ENCODE measurements at places on chromosomes 7 and 10.

GRCh38 chr7:76383089-76383944 lies 24.5 kb upstream of the YWHAG start:
- no peak for DNase-seq

DNA sequence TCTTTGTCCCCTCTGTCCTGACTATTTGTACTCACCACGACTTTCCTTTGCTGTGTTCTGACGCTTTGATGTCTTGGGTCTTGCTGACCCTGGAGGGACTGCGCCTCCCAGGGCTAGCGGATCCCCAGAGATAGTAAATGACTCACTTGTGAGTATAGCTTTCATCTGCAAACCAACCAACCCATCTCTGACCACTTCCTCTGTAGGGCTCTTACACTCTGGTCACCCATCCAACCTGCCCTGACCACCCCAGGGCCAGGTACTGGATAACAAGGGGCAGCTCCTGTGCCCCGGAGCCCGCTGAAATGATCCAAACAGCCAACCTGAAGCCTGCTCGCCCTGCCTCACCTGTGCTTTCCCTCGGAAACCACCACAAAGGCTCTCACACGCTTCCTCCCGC lies 125.2 kb upstream of the CARD11 start:
- no peak for DNase-seq

- DNase-seq: peak; percentile 92
Measured at GRCh38 chr10:73413528-73414229, at the start of gene ANXA7. Gene ANXA7 (minus strand): TSS chr10:73414058. CDS start chr10:73400856, 13,202 bp downstream.

DNA sequence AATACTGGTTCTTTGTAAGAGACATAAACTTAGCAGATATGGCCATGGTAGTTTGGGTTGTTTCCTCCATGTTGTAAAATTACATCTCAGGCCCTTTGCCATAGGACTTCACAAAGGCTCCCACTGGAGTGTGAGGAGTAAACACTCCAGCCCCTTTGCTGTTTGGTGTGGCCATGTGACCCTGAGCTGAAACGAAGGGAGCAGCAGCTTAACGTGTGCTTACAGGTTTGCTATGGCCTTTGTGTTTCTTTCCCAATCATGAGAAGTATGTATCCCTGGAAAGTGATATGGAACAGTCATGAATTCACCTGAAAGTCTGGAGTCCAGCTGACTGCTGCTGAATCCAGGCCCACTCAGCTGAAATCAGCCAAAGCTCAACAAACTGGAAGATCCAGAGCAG lies 23.8 kb upstream of the SFTPA1 start:
- no peak for DNase-seq

GRCh38 chr7:73932364-73932763 lies 71.4 kb downstream of the TMEM270 start:
- DNase-seq: no peak

DNA sequence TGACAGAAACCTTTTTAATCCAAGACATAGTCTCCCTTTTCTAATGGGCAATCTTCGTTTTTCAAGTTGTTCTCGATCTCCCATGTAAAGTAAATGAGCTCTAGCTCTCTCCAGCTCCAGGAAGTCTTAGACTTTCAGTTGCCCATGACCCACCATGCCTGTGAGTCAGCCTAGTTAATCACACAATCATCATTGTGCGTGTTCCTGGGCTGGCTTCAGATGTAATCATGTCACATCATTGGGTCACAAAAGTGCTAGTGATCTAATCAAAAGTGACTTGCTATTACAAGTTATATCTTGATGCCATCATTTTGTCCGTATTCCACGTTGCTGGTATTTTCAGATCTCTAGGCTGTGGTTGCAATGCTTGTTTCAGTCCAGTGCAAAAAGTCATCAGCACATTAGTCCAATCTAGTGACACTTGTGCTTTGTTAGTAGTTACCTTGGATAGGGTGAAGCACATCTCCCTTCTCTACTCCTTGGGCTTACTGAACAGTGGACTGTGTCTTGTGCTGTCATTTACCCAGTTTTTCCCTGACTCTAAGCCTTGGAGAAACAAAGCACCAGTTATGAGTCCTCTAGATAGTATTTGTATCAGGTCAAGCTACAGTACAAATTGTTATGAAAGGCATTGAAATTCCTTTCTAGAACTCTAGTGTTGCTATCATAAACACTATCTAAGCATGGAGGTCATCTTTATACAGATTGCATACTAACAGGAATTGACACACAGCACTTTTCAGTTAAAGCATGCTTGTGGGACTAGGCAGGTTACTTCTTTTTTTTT lies 316.6 kb downstream of the GFRA1 start:
- DNase-seq: no peak

- DNase-seq: no peak
Measured at GRCh38 chr10:90964781-90965465, 44.0 kb upstream of the ANKRD1 start.

DNA sequence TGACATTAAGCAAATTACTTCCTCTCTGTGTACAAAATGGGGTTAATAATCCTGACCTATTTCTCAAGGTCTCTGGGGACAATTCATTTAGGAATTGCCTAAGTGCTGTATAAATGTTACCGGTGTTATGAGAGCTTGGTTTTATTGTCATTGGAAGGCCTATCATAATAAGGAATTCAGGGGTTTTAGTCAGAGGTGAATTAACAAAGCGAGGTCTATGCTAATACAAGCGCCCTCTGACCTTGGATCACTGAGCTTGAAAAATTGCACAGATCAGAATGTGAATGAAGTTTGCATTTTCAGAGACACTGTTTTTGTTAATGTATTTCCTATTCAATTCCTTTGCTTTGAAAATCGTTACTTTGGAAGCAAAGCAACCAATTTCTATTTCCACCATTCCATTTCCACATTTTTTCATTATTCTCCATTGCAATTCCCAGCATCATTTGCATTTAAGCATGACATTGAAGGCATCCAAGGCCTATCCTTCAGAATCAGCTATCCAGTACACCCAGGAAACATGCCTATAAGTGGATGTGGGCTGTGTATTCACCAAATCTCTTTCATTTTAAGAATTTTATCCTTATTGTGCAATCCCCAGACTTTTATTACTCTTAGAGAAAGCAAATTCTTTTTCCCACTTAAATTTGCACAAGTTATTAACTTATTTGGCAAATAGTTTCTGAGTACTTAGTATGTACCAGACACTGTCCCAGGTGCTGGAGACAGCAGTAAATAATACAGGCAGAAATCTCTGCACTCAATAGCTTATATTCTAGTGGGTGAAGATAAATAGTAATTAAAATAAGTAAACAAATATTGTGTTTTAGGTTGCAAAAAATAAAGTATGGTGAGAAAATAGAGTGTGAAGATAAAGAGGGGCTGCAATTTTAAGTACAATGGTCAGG lies 133.1 kb downstream of the NRCAM start:
- no peak for DNase-seq

DNA sequence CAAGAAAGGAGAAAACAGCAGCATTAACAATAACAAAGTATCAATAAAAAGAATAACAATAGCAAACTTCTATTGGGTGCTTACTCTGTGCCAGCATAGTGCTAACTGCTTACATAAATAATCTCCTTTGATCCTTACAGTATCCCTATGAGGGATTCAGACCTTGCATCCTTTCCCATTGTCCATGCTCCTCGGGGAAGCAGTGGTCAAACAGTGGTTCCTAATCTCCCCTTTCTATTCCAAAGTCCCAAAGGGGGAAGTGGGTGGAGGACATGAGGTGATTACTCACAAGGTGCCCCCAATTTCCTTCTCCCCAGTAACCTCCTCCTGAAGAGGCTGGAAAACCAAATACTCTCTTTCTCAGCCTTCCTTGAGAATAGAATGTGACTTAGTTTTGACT lies 22.0 kb upstream of the MSMB start:
- DNase-seq: no peak
